Lung (tissue), 17 donors: ENCODE measurements at places on chromosomes 3 and 15. TPM values are rescaled to one million over a fixed set of nuclear protein-coding genes. Genes with fewer than 3 reads are reported as not detected.

GRCh38 chr3:122167630-122168029 is 15.8 kb upstream of the CASR start:
- DNase-seq = no peak

- no peak for DNase-seq
Measured at GRCh38 chr3:171753025-171753472, 57.2 kb downstream of the PLD1 start.

DNA sequence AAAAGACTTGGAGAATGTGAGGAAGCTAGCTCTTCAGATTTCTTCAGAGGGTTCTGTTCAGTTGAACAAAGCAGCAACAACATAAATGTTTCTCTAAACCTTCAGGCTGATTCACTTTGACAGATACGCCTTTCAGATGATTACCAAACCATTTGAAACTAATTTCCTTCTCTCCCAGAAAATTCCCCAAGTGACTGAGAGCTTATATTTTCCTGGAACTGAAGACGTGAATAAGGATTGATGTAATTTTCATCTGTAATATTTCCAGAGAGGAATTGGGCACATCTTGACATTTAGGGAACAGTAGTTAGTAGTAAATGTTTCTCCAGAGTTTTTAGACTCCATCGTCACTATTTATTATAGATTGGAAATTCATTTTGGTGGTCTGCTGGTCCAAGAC is 108.6 kb upstream of the AADACL2 start:
- DNase-seq = peak; percentile 45

DNA sequence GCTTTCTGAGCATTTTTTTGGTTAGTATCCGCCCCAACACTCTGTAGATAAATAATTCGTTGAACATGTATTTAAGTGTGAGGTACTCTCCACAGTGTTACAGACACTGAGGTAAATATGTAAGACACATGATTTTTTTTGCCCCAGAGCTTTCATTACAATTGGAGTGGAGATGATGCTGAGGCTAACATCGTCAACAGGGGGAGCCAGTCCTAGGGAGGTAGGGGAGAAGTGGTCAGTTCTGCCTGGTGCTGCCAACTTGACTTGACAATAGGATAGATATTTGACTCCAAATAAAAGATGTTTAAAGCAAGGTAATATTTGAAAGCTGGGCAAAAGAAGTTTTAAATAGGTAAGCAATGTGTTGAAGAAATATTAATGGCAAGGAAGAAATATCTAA is 295.7 kb downstream of the UNC13C start:
- no peak for DNase-seq

- DNase-seq = no peak
Measured at GRCh38 chr3:148289159-148289558, 408.5 kb upstream of the AGTR1 start.

GRCh38 chr3:177283983-177284382 is 86.7 kb upstream of the TBL1XR1 start:
- no peak for DNase-seq

GRCh38 chr3:33111581-33111980 is 2.2 kb upstream of the CRTAP start:
- no peak for DNase-seq

DNA sequence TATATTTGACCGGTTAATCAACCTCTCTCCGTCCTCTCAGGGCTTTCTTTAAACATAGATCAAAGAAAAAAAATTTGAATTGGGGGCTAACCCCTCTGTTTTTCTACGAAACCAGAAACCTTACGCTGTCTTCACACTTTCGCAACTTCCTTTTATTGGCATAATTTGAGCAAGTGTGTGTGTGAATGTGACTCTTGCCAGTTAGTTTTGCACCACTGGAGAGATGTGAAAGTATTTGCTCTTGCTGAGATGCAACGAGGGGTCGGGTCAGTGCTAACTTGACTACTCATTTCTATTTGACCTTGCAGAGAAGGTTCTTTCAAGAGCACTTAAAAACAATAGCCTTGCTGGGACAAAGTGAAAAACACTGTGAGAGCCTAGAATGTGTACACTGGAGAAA is 81.2 kb downstream of the FAM43A start:
- peak; percentile 38 for DNase-seq

- DNase-seq = no peak
Measured at GRCh38 chr3:137300703-137301102, 342.9 kb downstream of the IL20RB start.

- DNase-seq = no peak
Measured at GRCh38 chr3:24145481-24145880, 200.4 kb downstream of the NR1D2 start.

GRCh38 chr15:98802187-98802586 is 153.8 kb downstream of the IGF1R start:
- DNase-seq = no peak

DNA sequence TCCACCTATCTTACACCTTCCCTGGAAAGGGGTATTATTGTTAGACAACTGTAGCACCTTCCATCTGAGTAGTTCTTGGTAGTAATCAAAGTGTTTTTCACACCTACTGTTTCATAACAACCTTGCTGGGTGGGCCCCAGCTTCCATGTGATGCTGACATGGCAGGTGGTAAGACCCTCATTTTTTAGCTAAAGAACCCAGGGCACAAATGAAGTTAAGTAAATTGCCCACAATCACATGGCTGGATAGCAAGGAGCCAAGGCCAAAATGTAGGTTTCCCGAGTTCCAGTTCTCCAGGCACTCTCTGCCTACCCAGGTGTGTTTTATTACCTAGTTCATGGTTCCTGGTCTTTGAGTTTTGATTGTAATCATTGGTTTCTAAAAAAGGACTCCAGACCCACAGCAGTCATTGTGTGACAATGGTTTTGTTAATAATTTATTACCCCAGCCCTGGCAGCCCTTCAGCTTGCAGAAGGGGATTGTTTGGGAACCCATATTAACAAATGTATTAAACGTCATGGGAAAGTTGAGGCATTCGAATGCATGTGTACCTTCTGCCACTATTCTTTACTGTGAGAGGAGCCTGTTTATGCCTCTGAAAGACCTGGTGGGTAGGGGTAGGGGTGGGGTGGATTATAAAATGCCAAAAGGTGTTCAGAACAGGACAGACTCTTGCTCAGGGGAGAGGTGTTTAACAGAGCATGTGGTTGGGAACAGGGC is 222.2 kb upstream of the BHLHE40 start:
- DNase-seq = no peak

GRCh38 chr3:175349168-175349567 is 490.0 kb downstream of the NAALADL2 start:
- DNase-seq = no peak

DNA sequence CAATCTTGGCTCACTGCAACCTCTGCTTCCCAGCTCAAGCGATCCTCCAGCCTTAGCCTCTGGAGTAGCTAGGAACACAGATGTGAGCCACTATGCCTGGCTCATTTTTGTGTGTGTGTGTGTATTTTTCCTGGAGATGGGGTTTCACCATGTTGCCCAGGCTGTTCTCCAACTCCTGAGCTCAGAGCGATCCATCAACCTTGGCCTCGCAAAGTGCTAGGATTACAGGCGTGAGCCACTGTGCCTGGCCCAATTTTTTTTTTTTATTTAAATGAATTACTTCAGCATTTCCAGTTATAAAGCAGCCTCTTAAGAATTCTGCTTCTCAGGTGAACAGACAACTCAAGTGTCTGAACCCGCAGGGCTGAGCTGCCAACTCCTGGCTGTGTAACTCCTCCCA is 20.1 kb upstream of the ST3GAL6 start:
- DNase-seq = no peak

DNA sequence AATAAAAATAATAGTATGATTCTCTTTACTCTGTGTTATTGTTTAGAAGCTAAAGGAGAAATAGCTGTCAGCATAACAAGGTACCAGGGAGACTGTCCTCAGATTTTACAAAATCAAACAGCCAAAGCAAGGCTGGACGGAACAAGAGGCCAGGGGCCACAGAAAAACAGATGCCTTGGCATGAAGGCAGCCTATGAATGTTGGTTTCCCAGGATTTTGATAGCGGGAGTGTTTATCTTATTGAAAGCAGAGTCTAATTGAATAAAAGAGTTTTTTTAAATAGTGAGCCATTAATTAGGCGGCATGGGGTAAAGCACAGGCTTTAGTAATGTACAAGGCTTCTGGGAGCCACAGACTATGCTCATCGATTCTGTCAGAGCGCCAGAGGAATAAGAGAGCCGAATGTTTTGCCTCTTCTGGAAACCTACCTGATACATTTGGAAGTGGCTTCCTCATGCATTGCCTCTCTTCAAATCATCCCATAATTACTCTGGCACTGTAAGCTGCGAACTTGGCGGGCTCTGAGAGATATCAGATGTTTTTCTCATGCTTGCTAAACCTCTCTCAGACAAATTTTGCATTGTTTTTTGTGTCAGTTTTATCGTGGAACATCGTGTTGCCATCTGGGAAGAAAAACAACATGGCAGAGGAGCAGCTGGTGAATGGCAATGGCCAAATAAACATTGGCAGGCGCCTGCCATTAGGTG is 30.4 kb upstream of the TMCO5A start:
- peak; percentile 27 for DNase-seq

DNA sequence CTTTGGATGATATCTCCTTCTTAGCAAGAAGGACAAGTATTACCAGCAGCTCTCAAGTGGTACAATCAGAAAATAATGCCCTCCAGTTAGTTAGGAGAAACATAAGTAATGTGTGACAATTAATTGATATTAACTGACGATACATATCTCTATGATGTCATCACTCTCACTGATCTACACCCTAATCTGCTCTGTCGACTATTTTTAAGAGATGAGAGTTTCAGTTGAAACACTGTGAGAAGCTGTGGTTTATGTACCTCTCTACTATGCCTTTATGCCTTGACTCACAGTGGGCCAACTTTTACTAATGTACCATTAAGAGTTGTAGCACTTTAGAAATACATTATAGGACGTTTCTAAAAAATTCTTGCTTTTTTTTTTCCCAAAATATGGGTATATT is 8.6 kb downstream of the CEP152 start:
- DNase-seq = no peak

GRCh38 chr3:55128225-55128823 is 200.5 kb upstream of the LRTM1 start:
- DNase-seq = no peak

DNA sequence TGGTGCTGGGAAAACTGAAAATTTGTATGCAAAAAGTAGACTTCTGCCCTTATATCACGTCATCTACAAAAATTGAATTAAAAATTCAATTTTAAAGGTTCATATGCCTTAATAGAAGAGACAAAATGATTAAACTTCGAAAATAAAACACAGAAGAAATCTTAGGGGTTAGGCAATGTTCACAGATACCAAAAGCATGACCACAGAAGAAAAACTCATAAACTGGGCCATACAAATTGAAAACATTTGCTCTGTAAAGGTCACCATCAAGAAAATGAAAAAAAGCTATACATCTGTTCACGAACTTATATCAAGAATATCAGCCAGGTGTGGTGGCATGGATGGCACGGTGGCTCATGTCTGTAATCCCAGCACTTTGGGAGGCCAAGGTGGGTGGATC is 245.1 kb downstream of the PCCB start:
- no peak for DNase-seq

GRCh38 chr3:30083315-30083714 is 523.1 kb upstream of the TGFBR2 start:
- no peak for DNase-seq

GRCh38 chr15:101489237-101489598 is 289 bp downstream of the PCSK6 start:
- DNase-seq = peak; percentile 33

DNA sequence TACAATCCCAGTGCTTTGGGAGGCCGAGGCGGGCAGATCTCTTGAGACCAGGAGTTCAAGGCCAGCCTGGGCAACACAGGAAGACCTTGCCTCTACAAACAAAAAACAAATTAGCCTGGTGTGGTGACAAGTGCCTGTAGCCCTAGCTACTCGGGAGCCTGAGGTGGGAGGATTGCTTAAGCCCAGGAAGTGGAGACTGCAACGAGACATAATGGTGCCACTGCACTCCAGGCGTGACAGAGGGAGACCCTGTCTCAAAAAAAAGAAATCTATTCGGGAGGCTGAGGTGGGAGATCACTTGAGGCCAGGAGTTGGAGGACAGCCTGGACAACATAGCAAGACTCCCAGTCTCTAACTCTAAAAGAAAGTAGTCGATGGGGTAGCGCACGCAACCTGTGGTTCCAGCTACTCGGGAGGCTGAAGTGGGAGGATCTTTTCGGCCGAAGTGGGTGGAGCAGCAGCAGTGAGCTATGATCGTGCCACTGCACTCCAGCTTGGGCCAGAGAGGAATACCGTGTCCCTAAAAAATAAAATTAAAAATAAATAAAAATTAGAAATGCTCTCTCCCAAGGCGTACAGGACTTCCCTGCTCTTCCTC is 775 bp downstream of the C3orf33 start:
- no peak for DNase-seq

DNA sequence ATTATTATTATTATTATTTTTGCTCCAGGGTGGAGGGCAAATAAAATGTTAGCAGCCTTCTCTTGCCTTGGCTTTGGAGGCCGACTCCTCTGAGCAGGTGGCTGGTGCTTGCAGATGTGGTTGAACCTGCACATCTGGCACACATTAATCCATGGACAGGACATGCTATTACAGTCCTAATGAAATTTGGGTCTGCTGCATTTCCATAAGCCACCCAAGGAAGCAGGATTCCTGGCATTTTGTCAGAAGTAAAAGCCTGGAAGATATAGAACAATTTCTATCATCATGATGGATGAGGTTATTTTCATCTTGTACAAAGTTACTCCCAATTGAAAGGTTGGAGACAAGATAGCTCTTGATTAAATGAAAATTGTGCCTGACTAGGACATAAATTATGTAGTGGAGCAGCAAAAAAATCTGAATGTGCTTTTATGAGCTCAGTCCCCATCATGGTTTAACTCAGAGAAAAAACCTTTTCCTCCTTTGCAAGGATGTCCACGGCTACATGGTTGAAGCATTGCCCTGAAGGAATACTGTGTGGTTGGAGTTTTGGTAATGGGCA is 130.9 kb upstream of the RGMA start:
- no peak for DNase-seq

GRCh38 chr3:173889596-173889995 is 492.1 kb downstream of the NLGN1 start:
- no peak for DNase-seq

CASR gene
- total RNA-seq = 0.40 TPM

REC114 gene
- not detected for total RNA-seq

SPESP1 gene
- 1.0 TPM for total RNA-seq

OXTR gene
- 2.6 TPM for total RNA-seq

SLC38A3 gene
- 0.43 TPM for total RNA-seq

GOLGA6L4 gene
- total RNA-seq = 3.9 TPM

SAMMSON gene
- total RNA-seq = not detected

TRPM1 gene
- not detected for total RNA-seq

INO80 gene
- total RNA-seq = 50.1 TPM
